ENCODE measurements at places on chromosomes 11 and 22.

- peak; percentile 53 for DNase-seq
Measured at GRCh38 chr11:85627332-85627997, at the start of gene DLG2. TSS of gene DLG2 (minus strand) at chr11:85627344.

- DNase-seq: no peak
Measured at GRCh38 chr11:88475991-88476418, 138.5 kb upstream of the CTSC start.

DNA sequence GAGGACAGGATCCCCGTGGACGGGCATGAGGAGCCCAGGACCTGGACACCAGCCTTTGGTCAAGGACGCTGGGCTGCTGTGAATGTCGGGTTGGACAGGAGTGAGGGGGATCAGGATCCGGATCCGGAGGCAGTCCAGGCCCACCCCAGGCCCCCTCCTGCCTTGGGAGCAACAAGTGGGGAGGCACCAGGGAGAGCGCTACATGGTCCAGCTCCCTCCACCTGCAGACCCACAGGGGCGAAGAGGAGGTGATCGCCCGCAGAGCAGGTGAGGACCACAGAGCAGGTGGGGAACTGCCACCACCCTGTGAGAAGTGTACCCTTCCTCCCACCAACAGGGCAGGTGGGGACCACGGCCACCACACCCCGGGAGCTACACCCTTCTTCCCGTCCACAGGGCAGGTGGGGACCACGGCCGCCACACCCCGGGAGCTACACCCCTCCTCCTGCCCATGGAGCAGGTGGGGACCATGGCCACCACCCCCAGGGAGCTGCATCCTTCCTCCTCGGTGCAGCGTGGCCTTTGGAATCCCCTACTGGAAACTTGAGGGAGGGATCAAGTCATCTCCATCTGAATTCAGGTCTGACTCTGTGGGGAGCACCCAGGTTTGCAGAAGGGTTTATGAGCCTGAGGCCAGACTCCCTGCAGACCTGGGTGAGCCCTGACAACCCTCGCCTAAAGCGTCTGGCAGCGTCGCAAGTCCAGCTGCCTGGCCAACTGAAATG is 141.0 kb downstream of the BRD1 start:
- DNase-seq: no peak

DNA sequence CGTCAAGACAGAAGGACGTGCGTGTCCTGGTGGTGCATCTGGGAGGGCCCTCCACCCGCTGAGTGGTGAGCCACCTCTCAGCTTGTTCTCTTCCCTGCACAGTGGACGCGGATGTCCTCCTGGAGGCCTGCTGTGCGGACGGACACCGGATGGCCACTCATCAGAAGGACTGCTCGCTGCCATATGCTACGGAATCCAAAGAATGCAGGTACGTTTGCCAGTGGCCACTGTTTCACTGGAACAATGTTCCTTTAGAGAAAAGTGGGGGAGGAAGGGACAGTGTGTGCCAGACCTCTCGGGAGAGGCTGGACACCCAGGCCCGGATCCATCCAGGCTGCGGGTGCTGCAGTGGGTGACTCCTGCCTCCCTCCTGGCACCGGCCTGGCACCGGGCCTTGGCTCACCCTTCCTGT is 15.9 kb downstream of the FBLN1 start:
- no peak for DNase-seq

GRCh38 chr11:122843281-122844141 is 5.2 kb downstream of the CRTAM start:
- no peak for DNase-seq

GRCh38 chr11:46202149-46202548 is 75.3 kb upstream of the CREB3L1 start:
- DNase-seq: no peak

All from kidney (tissue), 22 donors.